ENCODE measurements at places on chromosomes 4 and X.
A peak's percentile ranks its signal among the peaks of the same experiment; 100 is the strongest.

GRCh38 chrX:70025464-70025863 is 24.3 kb downstream of the AWAT2 start:
- DNase-seq = no peak

GRCh38 chrX:10193587-10193986 is 36.8 kb downstream of the CLCN4 start:
- no peak for DNase-seq

DNA sequence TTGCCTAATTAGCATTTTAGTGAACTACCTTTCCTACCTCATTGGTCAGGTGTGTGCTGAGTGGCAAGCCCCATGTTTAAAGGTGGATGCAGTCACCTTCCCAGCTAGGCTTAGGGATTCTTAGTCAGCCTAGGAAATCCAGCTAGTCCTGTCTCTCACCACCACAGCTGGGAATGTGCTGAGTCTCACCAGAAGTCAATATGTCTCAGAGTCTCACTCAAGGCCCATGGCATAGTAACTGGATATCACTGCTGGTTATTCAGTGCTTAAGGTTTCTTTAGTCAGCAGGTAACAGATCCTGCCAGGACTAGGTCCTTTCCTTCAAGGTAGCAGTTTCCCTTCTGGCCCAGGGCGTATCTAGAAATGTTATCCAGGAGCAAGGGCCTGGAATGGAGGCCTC is 136.5 kb downstream of the COX18 start:
- DNase-seq = no peak

DNA sequence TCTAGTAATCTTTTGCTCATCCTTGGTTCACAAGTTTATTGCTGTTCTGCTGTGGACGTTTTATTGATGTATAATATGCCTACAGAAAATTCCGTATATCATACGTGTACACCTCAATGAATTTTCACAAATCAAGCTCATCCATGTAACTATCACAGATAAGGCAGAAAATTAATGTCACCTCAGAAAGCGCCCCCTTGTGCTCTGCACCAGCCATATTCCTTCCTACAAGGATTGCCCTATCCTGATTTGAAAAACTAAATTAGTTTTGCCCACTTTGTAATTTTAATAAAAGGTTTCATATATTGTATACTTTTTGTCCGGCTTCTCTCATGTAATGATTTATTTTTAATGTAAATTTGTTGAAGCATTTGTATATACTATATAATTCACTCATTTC is 390.8 kb downstream of the ADGRL3 start:
- DNase-seq = no peak

DNA sequence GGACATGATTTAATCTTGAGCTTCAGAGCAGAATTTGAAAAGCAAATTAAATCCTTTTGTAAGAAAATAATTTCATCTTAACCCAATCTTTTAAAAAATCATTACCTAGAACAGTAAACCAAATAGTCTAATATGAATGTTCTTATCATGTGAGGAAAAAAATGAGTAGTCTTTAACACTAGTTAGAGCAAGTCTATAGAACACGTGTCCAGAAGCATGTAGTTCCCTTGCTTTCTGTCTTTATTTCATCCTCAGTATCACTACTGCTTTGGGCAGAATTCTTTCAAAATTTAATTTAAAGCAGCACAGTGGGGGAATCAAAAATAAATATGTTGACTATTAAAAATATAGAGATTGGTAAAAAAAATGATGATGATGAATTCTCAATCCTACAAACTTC is 2.1 kb downstream of the RBM47 start:
- DNase-seq = no peak

- DNase-seq = no peak
These were observed 9.8 kb upstream of the MSN start for GRCh38 chrX:65657659-65658058.

DNA sequence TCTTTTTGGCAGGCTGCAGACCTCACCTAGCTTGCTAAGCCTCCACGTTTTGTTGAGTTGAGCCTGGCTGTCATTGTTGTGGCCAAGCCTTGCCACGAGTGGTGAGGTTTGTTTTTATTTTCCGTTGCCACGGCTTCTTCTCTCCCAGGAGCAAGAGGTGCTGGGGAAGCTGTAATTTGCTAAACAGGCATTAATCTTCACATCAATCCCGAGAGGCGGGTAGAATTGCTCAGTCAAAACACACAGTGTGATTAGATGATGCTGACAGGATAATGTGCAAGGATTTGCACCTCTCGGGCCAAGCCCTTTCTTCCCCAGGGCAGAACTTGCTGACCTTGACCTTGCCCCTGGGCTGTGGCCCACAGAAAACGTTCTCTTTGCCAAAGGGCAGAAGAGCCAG is 72.2 kb upstream of the ATP6AP2 start:
- DNase-seq = no peak

DNA sequence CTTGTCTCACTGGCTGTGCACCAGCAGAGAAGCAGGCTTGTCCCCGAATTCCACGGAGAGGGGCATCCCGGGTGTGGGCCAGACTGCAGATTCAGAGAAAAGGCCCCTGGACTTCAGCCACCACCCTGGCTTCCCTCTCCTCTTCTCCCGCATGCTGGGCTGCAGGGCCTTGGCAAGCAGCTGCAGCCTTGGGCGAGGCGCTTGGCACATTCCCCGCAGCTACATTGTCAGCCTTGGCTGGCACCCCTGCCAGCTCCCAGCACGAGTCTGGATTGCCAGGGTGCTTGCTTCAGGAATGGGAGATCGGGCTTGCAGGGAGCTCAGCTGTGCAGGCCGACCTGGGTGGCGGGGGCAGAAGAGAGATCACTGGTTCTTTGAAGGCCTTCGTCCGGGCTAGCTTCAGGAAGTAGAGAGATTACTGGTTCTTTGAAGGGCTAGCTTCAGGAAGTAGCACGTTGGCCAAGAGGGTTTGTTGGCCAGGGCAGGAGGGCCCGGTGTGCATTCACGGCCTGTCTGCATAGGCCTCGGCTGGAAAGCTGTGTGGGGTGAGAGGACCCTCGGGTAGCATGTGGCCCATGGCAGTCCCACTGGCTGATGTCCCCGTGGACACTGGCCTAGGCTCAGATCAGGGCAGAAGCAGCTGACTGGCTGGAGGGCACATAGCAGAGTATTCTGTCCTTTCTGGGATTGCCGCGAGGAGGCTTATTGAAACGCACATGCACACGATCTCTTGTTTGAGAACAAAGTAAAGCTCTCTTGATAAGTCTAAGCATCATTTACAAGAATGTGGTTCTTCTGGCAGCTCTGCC is 2.7 kb downstream of the ABCD1 start:
- DNase-seq = peak; percentile 72

- no peak for DNase-seq
These were observed 199.0 kb upstream of the CXXC4 start for GRCh38 chr4:104693601-104694201.

DNA sequence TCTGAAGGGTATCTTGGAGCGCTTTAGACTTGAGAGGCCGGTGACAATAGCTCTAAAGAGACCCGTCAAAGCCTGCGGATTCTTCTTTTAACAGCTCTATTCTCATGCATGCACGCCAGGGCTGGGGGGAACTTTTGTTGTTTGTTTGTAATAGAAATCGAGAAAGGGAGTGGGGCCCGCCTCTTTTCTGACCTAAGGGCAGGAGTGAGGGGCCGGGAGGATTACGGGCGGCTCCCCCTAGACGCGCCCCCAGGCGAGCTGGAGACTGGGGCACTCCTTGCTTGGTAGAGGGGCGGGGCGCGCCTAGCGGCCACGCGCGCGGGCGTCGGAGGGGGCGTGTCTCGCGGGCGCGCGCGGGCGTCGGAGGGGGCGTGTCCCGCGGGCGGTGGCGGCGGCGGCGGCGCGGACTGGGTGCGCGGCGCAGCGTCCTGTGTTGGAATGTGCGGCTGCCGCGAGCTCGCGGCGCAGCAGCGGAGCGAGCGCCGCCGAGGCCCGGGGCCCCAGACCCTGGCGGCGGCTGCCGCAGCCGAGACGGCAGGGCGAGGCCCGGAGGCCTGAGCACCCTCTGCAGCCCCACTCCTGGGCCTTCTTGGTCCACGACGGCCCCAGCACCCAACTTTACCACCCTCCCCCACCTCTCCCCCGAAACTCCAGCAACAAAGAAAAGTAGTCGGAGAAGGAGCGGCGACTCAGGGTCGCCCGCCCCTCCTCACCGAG is at the start of gene REST:
REST (plus strand) TSS at position 412 of the 717 bp plus-strand sequence. CDS start 2,739 bp downstream, outside the sequence.
- DNase-seq = peak; percentile 38

GRCh38 chr4:3476936-3477749 is 14.0 kb downstream of the DOK7 start:
- DNase-seq = no peak

GRCh38 chr4:76588274-76588673 is 153.2 kb downstream of the SHROOM3 start:
- no peak for DNase-seq
